ENCODE measurements at places on chromosomes 5 and 9.

- no peak for DNase-seq
Measured at GRCh38 chr9:128124451-128124850, 3.1 kb downstream of the PTGES2 start.

- no peak for DNase-seq
Measured at GRCh38 chr9:95316274-95316673, 1.2 kb downstream of the FANCC start.

DNA sequence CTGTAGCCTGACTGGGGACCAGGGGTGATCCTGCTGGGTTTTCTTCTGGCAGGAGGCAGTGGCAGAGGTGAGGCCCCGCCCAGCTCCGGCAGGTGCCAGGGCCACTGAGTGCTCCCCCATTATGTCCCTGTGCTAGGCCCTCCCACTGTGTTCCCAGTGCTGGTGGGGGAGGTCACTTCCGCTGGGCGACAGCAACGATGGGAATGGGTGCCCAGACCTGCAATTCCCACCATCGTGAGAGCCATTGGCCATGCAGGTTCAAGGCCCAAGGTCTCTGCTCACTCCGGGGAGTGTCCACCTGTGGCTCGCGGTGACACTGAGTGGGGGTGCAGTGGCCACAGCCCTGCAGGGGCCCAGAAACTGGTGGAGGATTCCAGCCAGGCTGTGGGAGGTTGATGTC, 98.6 kb downstream of the RXRA start:
- DNase-seq, result no peak

DNA sequence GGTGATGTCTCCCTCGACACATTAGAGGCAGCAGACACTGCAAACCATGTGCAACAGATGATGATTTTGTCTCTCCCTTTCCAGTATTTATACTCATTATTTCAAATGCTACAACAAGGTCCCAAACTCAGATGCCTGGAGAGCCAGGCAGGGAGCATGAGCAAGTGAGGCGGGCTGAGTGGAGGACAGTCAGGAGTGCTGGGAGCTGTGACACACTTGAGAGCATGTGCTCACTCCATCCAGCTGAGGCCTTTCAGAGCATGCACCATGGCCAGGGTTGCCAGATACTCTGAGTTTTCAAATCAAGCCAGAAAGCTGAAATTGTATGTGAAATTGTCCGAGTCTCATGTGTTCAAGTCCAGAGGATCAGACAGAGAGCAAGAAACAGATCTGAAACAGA, 55.8 kb upstream of the SLC2A8 start:
- no peak for DNase-seq

DNA sequence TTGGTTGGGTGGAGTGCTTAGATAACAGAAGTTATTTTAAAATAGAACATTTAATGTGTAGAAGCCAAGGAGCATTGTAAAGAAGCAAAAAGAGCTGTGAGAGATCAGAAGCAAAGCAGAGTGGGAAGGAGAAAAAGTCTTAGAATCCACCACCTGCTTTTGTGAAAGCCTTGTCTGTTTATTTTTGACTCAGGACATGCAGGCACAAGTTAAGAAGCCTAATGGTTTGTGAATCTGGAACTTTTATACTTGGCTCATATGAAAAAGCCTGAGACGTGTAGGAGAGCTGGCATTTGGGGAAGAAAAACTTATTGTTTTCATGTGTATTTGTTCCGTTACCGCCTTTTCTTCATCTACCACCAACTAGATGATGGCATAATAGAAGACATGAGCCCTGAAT, 38.5 kb upstream of the ITGA2 start:
- DNase-seq, result no peak

DNA sequence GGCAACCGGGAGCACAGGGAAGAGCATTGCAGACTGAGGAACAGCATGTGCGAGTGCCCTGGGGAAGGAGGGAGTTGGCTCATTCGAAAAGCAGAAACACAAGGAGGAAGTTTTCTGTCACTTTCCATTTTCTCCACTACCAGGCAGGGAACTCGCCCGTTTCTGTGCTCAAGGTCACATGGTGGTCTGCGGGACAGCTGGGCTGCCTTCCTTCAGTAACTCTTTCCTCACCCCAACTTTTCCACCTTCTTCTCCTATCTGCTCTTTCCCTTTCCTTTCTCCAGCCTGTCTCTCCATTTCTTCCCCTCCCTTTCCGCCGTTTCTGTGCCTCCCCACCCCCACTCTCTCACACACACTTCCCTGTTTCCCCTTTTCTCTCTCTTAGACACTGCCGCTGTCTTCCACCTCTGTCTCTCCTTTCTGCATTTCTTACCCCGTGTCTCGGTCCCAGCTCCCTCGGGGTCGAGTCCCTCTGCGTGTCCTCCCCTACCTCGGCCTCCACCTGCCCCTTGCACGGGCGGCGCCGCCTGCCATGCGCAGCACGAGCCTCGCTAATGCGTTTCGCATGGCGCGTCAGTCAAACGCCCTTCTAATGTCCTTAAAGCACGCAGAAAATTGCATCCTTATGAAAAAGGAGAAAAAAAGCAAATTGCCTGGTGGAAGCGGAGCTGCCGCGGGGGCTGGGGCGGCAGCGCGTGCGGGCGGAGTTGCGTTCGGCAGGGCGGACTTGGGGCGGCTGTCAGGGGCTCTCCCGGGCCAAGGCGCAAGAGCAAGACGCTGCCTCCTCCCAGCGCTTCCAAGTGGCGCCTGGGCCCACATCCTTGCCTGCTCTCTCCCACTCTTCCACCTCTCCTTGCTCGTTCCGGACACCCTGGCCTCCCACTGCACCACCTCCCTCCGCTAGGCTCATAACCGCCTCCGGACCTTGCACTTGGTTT, 9.5 kb downstream of the BARX1 start:
- DNase-seq, result no peak

DNA sequence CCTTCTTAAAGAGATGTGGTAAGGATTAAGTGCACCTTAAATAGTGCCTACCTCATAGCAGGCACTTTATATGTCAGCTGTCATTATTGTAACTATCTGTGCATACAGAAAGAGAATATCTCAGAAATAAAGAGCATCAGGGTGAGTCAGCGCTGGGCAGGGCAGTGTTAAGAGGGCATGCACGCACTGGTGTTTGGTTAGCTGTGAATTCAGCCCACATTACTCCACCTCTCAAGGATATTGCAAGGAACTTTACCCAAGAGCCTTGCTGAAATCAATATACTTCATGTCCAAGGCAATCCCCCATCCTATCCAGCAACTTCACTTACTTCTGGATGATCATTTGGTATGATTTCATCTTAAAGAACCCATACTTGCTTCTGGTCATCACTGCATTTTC, 300.9 kb downstream of the NTRK2 start:
- DNase-seq, result no peak

DNA sequence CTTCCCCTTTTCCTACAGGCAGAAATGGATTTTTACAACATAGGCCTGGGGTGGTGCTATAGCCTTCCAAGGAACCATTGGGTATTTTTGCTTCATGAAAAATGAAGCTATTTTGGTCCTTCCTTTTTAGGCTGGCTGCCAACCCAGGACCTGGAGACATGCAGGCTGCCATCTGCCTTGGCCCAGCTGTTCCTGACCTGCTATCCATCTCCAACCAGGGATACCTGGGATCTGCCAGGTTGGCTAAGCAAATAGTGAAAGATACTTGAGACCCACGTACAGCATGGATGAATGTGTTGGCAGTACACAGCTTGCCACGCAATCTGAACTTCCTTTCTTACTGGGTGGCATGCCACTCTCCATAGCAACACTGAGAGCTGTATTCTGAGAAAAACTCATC, 31.1 kb downstream of the MRPS27 start:
- DNase-seq, result no peak

GRCh38 chr9:90726215-90726614, 75.4 kb upstream of the SYK start:
- DNase-seq, result no peak

DNA sequence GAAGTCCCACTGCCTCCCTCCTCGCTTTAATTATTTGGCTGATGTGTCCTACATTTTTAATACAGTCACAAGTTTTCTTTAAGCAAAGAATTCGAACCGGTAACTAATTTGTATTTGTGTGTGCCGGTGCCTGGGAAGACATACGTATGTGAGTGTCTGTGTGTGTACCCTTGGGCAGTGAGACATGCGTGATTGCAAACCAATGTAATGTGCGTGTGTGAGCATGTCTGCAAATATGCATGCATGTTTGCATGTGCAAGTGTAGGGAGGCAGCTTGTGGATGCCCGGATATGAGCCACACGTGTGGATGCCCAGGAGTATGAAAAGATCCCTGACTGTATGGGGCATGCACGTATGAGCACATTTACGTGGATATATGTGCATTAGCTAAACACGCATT, 44.4 kb upstream of the NEK6 start:
- no peak for DNase-seq

GRCh38 chr9:8855046-8855445, 1055.5 kb upstream of the DMAC1 start:
- no peak for DNase-seq

- DNase-seq, result no peak
Measured at GRCh38 chr9:35976726-35977125, 18.8 kb upstream of the OR2S2 start.

GRCh38 chr5:179408611-179409010, 63.4 kb upstream of the ADAMTS2 start:
- no peak for DNase-seq

GRCh38 chr9:83208065-83208850, 145.3 kb upstream of the RASEF start:
- no peak for DNase-seq

DNA sequence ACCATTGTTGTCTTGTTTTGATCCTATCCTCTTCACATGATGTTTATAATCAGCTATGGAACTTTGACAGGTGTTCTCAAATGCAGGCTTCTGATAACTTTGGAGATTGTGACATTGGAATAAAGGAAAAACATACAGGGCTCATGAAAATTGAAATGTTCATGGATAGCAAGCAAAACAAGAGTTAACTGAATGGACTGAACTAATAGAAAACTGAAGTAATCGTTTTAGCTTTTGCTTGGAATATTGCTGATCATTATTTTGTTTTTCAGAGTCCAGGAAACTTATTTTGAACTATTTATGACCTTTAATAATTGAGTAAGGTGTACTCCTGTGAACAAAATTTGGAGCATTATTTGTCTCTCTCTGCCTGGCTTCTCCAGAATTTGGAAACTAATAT, 436.7 kb upstream of the CDH9 start:
- DNase-seq, result no peak

DNA sequence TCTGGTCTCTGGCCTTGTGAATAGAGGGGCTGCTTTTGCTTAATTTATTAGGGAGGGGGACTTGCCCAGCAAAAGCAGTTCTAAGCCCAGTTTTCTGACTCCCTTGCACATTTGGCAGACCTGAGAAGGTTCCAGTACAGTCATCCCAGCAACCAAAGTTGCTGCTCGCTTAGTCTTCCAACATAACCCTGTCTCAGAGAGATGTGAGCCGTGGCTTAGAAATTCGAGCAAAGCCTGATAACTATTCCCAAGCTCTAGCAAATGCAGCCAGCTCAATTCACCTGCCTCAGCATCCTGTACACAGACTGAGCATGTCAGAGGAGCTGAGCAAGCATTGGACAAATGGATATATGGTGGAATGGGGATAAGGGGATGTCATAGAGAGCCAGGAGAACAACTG, 401.9 kb downstream of the SPOCK1 start:
- DNase-seq, result no peak

- DNase-seq, result no peak
Measured at GRCh38 chr5:174414315-174414710, 310.1 kb upstream of the MSX2 start.

- DNase-seq, result no peak
Measured at GRCh38 chr9:37036776-37037502, 2.9 kb upstream of the PAX5 start.

- no peak for DNase-seq
Measured at GRCh38 chr5:43400082-43400481, 12.1 kb downstream of the CCL28 start.

DNA sequence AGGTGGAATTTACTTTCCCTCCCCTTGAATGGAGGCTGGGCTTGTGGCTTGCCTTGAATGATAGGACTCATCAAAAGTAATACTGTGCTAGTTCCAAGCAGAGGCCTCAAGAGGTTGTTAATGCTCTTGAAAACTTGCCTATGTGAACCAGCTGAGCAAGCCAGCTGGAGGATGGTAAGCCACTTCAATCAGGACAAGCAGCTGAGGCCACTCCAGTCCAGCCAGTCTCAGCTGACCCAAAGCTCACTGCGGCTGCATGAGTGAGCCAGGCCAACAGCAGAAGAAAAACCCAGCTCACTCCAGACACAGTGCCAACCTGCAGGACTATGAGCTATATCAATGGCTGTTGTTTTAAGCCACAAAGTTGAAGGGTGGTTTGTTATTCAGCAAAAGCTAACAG, 182.8 kb downstream of the MCTP1 start:
- no peak for DNase-seq

DNA sequence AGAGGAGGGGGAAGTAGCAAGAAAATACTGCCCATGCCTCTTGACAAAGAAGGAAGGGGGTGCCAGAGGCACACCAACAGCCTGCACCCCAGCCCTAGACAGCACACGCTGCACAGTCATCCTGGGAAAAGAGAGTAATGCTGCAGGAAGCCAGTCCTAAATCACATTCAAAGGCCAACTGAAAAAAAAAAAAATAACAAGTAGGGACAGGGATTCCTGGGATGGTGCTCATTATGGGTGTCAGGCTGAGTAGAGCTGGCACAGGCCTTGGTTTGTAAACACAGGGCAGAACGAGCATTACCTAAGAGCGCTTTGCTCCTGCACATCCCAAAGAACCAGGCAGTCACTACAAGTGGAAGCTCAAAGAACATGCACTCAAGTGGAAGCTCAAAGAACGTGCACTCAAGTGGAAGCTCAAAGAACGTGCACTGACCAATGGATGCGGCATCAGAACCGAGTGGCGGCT, 7.8 kb downstream of the RAPGEF1 start:
- no peak for DNase-seq

DNA sequence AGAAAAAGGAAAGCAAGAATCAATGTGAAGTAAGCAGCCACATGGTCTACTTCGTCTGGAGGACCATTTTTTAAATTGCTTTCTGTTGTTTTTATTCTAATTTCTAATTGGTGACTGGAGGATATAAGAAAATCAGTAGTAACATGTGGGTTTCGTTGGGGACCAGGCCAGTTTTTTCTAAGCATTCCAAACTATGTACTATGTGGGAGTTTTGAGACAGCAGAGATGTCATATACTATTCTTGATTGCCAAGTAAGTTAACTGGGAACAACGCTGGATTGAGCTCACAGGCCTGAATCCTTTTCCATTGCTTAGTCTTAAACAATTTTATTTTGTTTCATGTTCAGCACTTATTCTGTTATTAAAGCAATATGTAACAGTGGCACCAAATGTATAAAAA, 225.7 kb downstream of the TMEM167A start:
- no peak for DNase-seq

DNA sequence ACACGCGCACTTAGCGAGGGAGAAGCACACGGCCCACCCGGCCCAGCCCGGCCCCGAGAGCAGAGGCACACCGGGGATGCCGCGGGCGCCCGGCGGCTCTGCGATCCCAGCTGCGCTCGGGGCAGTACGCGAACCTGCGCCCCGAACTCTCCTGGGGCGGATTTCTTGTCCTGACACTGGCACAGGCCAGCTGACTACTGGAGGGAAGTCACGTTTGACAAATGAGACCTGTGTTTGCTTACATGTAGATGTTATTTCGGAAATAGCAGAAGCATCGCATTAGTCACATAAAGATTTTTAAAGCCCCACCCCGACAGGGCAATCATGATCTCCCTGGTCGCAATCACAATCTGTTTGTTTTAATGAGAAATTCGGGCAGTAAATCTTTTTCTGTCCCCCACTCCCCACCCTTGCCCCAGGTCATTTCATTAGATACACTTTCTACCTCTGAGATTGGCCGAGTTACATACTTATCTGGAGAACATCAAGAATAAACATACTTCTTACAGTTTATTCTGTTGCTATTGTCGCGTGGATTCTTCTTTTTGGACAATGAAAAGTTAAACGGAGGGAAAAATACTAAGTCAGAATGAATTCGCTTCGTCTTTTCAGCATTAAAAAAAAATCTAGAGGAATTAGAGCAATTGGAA, 518.9 kb downstream of the CTNND2 start:
- no peak for DNase-seq

Data from 8988T (cell line).